ENCODE measurements at places on chromosomes 16 and 17. TPM values are rescaled to one million over a fixed set of nuclear protein-coding genes. Genes with fewer than 3 reads are reported as not detected.

Gene NPLOC4
- total RNA-seq = 62.9 TPM

Gene CACNG5
- not detected for total RNA-seq

Gene TCAP
- not detected for total RNA-seq

Gene ZNF830
- 4.5 TPM for total RNA-seq

Gene UTP18
- 27.9 TPM for total RNA-seq

Gene ORC6
- 13.3 TPM for total RNA-seq

Gene TBC1D3H
- total RNA-seq = not detected

Gene EVPL
- total RNA-seq = not detected

Gene MYCBPAP
- total RNA-seq = 0.32 TPM

Gene KRTAP2-3
- total RNA-seq = 13.4 TPM

Gene SDF2
- total RNA-seq = 52.3 TPM

Gene PSMD7
- total RNA-seq = 82.9 TPM

Gene HIGD1B
- total RNA-seq = not detected

Gene WFIKKN1
- total RNA-seq = not detected

Gene PRSS22
- total RNA-seq = not detected

Gene SLFN11
- total RNA-seq = 59.7 TPM

Gene ZMYND15
- 0.32 TPM for total RNA-seq

Gene GNGT2
- total RNA-seq = not detected

Gene TP53TG3F
- total RNA-seq = not detected

Gene KRT20
- not detected for total RNA-seq

Gene HLF
- not detected for total RNA-seq

Gene FBXW10
- total RNA-seq = 0.11 TPM

Gene MBTPS1
- total RNA-seq = 95.7 TPM

Gene ITGAX
- not detected for total RNA-seq

Gene PRR35
- not detected for total RNA-seq

Gene DPH1
- total RNA-seq = 58.1 TPM

Gene SEPTIN12
- not detected for total RNA-seq

Gene TMEM114
- not detected for total RNA-seq

Gene CCL5
- total RNA-seq = not detected

Gene SLC13A2
- total RNA-seq = not detected

Gene CTDNEP1
- 38.9 TPM for total RNA-seq

Gene TMC8
- not detected for total RNA-seq

Gene ALOX15B
- not detected for total RNA-seq

Gene HNF1B
- not detected for total RNA-seq

Gene CD300E
- total RNA-seq = not detected

Gene UMOD
- not detected for total RNA-seq

Gene ZNF629
- total RNA-seq = 19.3 TPM

Gene CACNG1
- not detected for total RNA-seq

Gene SOCS3
- 50.6 TPM for total RNA-seq

Gene ENO3
- 0.38 TPM for total RNA-seq

Gene TUBG1
- total RNA-seq = 42.5 TPM

Gene XYLT1
- 26.3 TPM for total RNA-seq

Gene CPSF4L
- total RNA-seq = not detected

Gene TBC1D28
- not detected for total RNA-seq

All from GM23248 (cell line).